ENCODE measurements at places on chromosomes 5 and 9.

- DNase-seq, result no peak
Measured at GRCh38 chr5:151121665-151122064, 35.9 kb downstream of the ANXA6 start.

DNA sequence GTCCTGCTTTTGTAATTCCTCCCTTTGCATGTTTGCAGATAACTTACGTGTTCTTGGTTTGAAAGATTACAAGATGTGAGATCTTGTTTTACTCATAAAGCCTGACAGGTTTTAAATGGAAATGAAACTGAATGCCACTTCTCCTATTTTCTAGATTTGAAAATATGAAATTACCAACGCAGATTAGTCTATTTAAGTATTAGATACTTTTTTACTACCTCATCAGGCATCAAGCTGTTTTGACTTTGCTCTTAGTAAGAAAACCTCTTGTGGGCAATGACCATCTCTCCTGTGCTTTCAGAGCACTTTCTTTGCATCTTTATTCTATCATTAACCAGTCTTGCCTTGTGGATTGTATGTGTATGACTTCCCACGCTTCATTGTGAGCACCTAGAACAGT lies 3.5 kb downstream of the DMXL1 start:
- DNase-seq, result no peak

- no peak for DNase-seq
Measured at GRCh38 chr5:128701301-128701700, 163.3 kb upstream of the FBN2 start.

- no peak for DNase-seq
Measured at GRCh38 chr5:76427206-76428140, 24.4 kb downstream of the IQGAP2 start.

GRCh38 chr9:136805207-136805740 lies 2.5 kb upstream of the RABL6 start:
- no peak for DNase-seq

DNA sequence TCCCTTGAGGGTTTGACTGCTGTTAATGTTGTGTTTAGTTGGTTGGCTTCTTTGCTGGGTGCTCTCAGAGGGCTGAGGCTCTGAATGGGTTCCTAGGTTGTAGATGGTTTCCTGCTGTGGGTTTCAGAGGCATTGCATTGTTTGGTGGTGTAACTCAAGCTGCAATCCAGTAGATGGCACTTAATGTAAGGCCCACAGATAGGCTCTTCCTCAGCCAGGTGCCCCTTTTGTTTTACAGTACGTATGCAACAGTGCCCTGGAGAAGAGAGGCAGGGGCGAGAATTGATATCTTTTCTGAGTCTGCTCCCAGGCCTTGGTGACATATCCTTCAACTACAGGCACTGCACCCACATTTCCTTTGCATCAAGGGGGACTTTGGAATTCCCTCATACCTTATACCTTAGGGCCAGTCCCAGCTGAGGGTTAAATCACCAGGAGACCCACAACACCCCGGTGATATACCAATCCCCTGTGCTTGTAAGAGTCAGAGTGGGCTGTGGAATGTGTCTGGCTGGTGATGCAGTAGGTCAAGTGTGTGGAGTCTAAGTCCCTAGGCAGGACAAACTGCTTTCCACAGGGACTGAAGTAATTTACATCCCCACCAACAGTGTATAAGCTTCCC lies 7.0 kb upstream of the UGT3A2 start:
- DNase-seq, result peak; percentile 11

- peak; percentile 32 for DNase-seq
Measured at GRCh38 chr5:40841068-40841805, at the start of gene CARD6. CARD6 (plus strand) TSS chr5:40841367; CDS start chr5:40841383, 16 bp downstream.

- no peak for DNase-seq
Measured at GRCh38 chr5:146667633-146668272, 151.8 kb upstream of the GPR151 start.

DNA sequence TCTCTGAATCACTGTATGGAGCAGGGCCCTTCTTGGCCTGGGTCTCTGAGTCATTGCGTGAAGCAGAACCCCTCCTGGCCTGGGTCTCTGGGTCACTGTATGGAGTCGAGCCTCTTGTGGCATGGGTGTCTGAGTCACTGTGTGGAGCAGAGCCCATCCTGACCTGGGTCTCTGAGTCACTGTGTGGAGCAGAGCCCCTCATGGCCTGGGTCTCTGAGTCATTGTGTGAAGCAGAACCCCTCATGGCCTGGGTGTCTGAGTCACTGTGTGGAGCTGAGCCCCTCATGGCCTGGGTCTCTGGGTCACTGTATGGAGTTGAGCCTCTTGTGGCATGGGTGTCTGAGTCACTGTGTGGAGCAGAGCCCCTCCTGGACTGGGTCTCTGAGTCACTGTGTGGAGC lies 94.0 kb upstream of the RAPGEF1 start:
- DNase-seq, result no peak
